Stimulated activated CD8-positive, alpha-beta memory T cell treated with anti-CD3 and anti-CD28 coated beads, Interleukin-7, amount 100 ng/mL, for 4 hours (primary cell): ENCODE measurements at places on chromosomes 3 and 15.

DNA sequence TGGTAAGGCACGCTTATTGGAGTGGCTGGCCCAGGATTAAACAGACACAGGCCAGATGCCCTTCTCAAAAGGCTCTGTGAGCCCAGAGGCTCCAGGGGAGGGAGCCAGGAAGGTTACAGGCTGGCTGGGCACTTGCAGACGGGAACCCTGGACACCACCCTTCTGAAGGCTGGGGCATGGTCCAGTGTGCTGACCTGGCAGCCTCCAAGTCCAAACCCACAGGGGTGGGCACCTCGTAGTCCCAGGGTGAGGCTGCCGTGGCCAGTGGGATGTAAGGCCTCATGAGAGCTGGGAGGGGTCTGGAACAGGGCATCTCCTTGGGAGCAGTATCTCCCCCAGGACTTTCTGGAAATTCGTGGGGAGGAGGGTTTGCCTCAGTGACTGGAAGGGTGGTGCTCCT lies 19.6 kb downstream of the EFCC1 start:
- DNase-seq, result no peak

- DNase-seq, result no peak
These were observed 304.2 kb downstream of the PTPRG start for GRCh38 chr3:61865466-61866152.

DNA sequence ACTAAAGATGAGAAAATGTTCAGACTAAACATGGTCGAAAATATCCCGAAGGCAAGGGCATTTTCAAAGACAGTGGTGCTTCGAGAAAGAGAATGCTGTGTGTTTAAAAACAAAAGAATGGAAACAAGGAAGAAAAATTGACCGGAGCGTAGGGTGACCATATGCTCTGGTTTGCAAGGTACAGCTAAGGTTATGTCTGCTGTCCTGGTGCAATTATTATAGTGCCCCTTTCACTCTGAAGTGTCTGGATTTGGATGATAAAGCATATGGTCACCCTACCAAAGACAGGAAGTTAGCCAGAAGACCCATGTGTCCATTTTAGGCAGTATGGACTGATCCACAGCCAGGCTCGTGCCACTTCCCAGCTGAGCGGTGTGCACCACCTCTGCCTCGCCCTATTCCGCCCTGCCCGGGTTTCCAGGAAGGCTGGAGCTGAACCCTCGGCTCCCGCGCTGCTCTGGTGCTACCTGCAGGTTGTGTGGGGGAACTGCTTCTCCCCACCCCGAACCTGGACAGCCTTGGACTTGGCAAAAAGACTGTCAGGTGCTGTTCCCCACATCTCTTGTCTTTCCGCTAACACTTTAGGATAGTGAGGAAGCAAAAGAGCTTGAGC lies 25.2 kb downstream of the GOLGA6D start:
- DNase-seq, result no peak

- DNase-seq, result no peak
These were observed 14.3 kb downstream of the CD47 start for GRCh38 chr3:108076564-108076963.

DNA sequence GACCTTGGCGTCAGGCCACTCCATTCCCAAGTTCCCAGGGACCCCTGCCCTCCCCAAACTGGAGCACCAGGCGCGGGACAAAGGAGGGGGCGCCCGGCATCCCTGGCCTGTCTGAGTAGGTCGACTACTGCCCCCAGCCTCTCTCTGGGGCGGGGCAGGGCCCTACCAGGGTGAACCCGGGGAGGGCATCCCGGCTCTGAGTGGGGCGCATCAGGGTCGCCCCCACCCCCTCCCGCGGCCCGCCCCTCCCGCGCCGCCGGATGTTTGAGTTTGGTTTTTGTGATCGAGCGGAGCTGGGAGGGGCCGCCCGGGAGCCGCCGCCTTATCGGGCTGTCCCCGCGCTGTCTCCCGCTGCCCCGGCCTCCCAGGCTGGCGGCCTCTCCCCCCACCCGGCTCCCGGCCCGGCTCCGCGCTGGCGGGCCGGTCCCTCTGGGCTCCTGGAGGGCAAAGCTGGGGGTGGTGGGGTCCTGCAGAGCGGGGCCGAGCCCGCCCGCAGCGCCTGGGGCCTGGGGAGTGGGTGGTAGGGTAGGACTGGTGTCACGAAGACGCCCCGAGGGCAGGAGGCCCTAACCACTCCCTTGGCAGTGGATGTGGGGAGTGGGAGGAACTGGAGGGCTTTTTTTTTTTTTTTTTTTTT lies 47.2 kb upstream of the SMAD6 start:
- no peak for DNase-seq

DNA sequence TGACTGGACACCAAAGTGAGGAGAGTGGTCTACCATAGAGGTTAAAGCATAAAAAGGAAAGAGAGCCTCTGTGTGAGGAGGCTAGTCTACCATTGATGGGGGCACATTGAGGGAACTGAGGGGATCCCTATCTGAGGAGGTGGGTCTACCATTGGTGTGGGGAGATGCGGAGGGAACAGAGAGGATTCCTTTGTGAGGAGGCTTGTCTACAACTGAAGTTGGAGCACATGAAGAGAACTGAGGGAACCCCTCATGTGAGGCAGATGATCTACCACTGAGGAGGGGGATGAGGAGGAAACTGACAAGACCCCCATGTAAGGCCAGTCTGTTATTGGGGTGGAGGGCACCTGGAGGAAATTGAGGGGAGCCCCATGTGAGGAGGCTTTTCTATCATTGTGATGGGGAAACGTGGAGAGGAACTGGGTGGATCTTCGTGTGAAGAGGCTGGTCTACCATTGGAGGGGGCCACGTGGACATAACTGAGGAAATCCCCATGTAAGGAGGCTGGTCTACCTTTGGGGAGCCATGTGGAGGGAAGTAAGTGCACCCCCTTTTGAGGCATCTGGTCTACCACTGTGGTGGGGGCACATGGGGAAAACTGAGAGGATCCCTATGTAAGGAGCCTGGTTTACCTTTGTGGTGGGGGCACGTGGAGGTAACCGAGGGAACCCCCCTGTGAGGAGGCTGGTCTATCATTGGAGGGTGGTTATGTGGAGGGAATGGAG lies 160.1 kb downstream of the FBLN2 start:
- DNase-seq, result no peak

DNA sequence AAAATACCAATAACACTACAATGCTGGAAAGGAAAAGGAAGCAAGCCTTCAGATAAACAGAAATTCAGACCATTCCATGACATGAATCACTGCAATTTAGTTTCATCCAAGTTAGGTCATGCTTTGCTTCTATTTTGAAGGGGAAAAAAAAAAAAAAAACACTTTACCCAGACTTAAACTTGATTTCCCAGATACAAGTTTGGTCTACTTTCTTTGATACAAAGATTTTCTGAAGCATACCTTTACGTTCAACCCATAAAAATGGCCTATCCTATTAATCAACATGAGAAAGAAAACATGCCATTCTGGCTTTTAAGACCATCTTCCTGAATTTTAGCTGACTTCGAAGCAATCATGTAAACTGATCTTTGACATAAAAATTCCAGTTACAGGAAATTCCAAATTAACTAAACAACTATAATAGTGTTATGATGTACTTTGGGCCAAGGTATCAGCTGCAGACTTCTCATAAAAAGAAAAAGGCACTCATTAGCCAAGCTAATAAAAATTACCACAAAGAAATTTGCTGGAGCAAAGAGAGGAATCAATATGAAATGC lies 12.6 kb downstream of the OSBPL10 start:
- no peak for DNase-seq

- no peak for DNase-seq
These were observed 27.0 kb upstream of the KCTD6 start for GRCh38 chr3:58464866-58465265.

- no peak for DNase-seq
These were observed 88.1 kb downstream of the MAGI1 start for GRCh38 chr3:65950340-65951326.

DNA sequence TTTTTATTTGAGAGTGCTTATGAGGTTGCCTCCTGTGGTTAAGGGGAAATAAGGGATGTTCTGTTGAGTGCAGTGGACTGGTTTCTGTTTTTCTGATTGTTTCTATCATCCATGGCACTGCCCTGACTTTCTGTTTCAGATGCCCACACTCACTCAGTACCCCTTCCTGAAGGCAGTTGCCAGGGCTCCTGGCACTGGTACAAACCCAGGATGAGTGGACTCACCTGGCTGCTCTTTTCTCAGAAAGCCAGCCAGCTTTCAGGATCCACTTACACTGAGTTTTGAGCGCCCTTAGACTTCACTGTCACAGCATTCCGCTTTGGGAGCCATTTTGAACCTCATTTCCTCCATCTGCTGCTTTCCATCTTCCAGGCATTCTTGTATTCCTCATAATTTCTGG lies 55.9 kb upstream of the ADAMTSL3 start:
- no peak for DNase-seq

- DNase-seq, result no peak
These were observed 296.8 kb upstream of the CHRM5 start for GRCh38 chr15:33671456-33671855.

- DNase-seq, result no peak
These were observed 86.0 kb downstream of the LRRK1 start for GRCh38 chr15:101004986-101005747.

GRCh38 chr15:101431301-101431700 lies 58.2 kb downstream of the PCSK6 start:
- DNase-seq, result no peak

DNA sequence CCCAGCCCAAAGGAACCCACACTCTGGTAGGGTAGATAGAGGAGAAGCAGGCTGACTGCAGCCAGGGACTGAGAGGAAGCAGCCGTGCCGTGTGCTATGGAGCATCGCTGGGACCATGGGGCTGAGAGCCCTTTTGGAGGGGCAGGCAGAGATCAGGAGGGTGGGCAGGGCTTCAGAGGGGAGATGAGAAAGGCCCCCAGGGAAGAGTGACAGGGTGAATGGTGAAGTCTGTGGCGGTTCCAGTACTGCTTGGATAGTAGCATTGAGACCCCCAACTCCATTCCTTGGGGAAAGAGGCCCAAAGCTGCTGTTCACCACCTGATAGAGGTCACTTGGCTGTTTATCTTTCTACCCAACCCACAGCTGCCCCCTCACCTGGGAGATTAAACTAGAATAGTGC lies 80.0 kb upstream of the MRPS22 start:
- no peak for DNase-seq

- DNase-seq, result no peak
These were observed 11.8 kb downstream of the XXYLT1 start for GRCh38 chr3:195259154-195259474.

- DNase-seq, result no peak
These were observed 50.9 kb downstream of the C3orf20 start for GRCh38 chr3:14725564-14726440.

DNA sequence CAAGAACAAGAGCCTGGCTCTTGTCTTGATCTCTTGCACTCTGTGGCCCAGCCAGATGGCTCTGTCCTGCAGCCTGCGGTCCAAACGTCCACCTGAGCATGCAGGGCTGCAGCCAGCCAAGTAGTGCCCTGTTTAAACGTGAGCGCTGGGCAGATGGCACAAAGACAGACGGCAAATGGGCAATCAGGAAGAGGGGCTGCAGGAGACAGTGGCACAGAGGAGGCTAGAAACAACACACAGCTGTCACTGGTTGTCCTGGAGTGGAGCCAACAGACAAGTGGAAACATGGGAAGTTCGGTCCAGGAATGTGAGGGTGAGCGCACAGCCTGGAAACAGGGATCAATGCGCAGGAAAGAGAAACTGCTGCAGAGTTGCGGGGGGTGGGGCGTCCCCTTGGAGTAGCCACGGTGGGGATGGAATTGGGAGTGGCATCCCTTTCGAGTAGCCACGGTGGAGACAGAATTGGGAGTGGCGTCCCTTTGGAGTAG lies 10.7 kb upstream of the ZXDC start:
- no peak for DNase-seq

DNA sequence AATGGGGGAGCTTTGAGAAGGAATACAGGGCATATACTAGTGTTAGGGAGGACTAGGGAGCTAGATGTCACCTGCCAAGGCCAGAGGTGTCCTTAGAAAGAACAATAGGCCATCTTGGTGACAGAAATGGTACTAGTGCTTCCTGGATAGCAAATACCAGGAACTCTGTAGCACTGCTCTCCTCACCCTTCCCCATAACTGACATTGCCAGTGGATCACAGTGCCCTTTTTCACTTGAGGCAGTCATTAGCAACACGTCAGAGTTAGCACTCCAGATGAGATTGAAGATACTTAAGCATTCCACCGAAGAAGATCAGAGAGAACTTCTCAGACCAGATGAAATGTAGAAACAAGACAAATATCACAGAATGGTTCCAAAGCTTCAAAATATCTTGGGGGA lies 103.1 kb upstream of the PDZRN3 start:
- no peak for DNase-seq

DNA sequence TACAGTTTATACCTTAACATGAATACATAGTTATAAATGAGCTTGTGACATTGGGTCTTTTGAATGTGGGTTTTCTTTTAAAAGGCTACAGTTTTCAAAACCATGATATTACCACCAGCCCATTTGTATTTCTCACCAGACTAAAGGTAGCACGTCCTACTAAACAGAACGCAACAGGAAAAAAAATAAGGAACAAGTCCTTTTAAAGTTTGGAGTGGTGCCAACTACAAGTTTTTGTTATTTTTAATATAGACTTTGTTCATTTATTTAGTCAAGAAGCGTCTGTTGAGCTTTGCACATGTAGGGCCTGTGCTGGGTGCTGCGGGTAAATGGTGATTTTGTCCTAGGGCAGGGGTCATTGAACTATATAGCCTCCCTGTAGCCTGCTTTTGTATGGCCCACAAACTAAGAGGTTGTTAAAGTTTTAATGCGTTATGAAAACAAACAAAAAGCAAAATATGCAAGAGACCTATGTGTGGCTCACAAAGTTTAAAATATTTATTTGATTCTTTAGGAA lies 164.4 kb downstream of the GHSR start:
- DNase-seq, result no peak

DNA sequence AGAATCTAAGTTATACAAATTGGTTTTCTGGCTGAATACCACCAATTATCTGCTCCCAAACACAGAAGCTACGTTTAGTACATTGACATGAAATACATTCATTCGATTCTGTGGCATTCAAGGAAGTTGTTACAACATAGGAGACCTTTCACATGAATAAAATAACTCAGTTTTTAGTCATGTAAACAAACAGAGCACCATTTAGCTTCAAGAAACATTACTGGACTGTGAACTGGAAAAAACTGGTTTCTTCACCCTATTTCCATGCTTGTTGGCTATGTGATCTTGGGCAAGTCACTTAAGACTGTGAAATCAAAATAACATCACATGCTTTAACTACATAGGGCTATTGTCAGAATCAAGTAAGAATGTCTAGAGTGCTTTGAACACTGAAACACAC lies 46.2 kb downstream of the NRG4 start:
- no peak for DNase-seq

- no peak for DNase-seq
These were observed 262.1 kb downstream of the CNTN4 start for GRCh38 chr3:2360815-2361214.

GRCh38 chr3:64260431-64260830 lies 35.2 kb upstream of the PRICKLE2 start:
- no peak for DNase-seq
